ENCODE measurements at places on chromosomes 6 and 20.

- no peak for DNase-seq
These were observed 425 bp downstream of the FOXA2 start for GRCh38 chr20:22583773-22584521.

- no peak for DNase-seq
These were observed 329.5 kb upstream of the JAG1 start for GRCh38 chr20:11003341-11003740.

DNA sequence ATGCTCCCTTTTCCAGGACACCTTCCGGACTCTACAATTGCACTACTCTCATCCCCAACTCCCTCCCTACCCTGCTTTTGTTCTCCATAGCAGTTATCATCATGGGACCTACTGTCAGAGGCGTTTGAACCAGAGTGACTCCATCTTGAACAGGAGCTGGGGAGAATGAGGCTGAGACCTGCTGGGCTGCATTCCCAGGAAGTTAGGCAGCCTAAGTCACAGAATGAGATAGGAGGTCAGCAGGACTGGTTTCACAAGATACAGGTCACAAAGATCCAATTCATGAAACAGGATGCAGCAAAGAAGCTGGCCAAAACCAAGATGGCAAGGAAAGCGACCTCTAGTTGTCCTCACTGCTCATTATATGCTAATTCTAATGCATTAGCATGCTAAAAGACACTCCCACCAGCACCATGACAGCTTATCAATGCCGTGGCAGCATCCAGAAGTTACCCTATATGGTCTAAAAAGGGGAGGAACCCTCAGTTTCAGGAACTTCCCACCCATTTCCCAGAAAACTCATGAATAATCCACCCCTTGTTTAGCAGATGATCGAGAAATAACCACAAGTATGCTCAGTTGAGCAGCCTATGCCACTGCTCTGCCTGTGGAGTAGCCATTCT lies 15.6 kb downstream of the SLC13A3 start:
- no peak for DNase-seq

- DNase-seq: no peak
These were observed 421.1 kb downstream of the CD109 start for GRCh38 chr6:74117113-74117512.

DNA sequence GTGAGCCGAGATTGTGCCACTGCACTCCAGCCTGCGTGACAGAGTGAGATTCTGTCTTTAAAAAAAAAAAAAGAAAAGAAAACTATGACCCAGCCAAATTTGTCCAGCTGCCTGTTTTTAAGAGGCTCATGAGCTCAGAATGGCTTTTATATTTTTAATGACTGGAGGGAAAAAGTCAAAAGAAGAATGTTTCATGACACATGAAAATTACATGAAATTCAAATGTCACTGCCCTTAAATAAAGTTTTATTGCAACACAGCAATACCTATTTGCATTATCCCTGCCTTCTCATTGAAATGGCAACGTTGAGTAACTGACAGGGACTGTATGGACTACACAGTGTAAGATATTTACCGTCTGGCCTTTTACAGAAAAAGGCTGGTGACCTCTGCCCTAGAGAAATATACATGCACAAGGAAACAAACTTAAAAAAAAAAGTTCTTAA lies 11.4 kb downstream of the SENP6 start:
- DNase-seq: no peak

GRCh38 chr20:54585217-54585616 lies 109.8 kb downstream of the DOK5 start:
- no peak for DNase-seq

- DNase-seq: no peak
These were observed 197.2 kb downstream of the FAXC start for GRCh38 chr6:99152347-99152643.

- DNase-seq: no peak
These were observed 88.2 kb upstream of the NAA20 start for GRCh38 chr20:19929012-19929360.

DNA sequence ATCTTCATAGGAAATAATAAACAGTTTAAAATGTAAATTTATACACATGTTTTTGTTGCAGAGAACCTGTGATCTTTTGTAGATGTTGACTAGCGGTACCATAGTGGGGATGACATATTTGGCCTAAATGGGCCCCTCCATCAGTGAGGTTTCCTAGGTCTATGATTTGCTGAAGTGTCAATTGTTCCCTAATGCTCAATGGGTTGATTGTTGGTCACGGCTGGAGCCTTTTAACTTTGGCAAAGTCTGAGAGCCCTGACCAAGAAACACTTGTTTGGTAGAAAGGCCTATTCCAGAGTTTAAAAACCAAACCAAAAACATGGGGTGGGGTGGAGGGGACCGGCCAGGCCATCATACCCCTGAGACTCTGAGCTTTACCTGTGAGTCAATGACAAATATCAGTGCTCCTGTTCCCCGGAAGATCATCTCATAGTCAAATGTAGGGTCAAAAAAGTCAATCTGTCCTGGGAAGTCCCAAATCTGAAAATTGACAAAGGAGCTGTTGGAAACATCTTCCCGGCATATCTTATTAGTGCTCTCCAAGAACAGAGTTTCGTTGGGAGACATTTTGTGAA lies 25.1 kb downstream of the RRAGD start:
- DNase-seq: no peak

Measured in effector memory CD8-positive, alpha-beta T cell (primary cell).